ENCODE measurements at places on chromosomes 11 and 22. TPM values are rescaled to one million over a fixed set of nuclear protein-coding genes. Genes with fewer than 3 reads are reported as not detected.

DNA sequence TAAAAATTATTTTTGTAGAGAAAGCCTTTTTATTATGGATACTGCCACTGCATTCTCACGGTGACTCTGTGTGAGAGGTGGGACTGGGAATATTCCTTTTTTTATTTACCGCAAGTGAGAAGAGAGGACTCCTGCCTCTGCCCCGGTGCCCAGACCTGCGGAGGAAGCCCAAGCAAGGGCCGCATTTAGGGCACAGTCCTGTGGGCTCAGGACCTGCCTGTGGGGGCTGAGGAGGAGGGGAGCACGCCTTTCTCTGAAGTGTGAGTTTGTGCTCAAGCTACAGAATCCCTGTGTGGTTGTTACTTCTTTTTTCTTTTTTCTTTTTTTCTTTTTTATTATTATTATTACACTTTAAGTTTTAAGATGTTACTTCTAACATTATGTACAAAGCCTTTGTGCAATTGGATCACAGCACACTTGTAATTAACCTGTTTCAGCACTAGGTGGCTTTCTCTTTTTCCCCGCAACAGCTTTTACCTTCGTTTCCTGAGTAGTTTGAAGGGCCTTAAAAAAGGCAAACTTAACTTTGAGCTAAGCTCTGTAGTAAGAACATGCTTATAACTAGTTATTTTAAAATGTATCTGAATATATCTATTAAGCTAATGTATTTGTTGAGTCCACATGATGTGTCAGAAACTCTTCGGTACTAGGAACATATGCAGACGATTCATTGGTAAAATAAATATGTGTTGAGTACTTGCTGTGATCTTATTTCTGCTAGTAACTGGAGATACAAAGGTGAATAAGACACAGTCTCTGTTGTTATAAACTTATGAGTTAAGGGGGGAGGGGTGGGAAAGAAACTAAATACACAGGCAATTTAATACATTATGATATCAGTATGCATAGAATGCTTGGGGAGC, 18.3 kb downstream of the AMOTL1 start:
- no peak for DNase-seq

GPHA2 gene
- not detected for total RNA-seq

GRCh38 chr11:86606270-86606835, 66.1 kb downstream of the ME3 start:
- no peak for DNase-seq

MMP13 gene
- 0.12 TPM for total RNA-seq

- peak; percentile 84 for DNase-seq
Observed at GRCh38 chr11:10454878-10455631, at the start of gene AMPD3. Gene AMPD3, plus strand, starts transcription at chr11:10455264. Its CDS starts 6,256 bp downstream, at chr11:10461520.

- no peak for DNase-seq
Observed at GRCh38 chr11:73729594-73730206, 31.2 kb downstream of the RAB6A start.

OR52I1 gene
- not detected for total RNA-seq

ACR gene
- not detected for total RNA-seq

PRAME gene
- total RNA-seq, result 2.2 TPM

- DNase-seq, result no peak
Observed at GRCh38 chr11:113195728-113196127, 118.7 kb upstream of the TTC12 start.

GRCh38 chr11:59145534-59145933, 2.9 kb downstream of the FAM111A start:
- no peak for DNase-seq

- no peak for DNase-seq
Observed at GRCh38 chr11:32405592-32405991, 29.7 kb downstream of the WT1 start.

DNA sequence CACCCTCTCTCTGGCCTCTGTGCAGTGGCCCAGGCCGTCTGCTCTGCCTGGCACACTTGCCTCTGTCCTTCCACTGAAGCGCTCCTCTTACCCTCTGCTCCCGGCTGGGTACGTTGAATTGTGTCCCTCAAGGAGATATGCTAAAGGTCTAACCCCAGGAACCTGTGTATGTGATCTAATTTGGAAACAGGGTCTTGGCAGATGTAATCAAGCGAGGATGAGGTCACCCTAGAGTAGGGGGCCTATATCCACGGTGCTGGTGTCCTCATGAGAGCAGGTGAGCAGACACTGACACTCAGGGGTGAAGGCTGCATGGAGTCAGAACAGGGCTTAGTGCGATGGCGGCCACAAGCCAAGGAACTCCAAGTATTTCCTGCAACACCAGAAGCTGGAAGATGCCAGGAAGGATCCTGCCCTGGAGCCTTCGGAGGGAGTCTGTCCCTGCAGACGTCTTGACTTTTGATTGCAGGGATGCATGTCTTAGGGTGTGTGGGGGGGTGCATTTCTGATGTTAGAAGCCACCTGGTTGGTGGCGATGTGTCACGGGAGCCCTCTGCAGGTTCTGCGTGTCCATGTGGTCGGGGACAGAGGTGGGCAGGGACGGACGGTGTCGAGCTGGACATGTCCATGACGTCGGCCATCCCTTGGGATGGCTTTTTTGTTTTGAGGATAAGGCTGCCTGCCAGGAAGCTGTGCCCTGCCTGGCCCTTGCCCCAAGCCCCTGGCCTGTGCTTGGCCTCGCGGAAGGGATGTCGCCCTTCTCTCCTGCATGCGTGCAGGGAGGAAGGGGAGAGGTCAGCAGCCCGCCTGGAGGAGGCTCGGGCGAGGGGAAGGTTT, 68.6 kb downstream of the LRP5 start:
- DNase-seq, result no peak
